ENCODE measurements at places on chromosomes 16 and 17. TPM values are rescaled to one million over a fixed set of nuclear protein-coding genes. Genes with fewer than 3 reads are reported as not detected.
A peak's percentile ranks its signal among the peaks of the same experiment; 100 is the strongest.

GRCh38 chr16:88430524-88431446 is 22.3 kb upstream of the ZFPM1 start:
- DNase-seq = no peak

- DNase-seq = no peak
Observed at GRCh38 chr16:12811441-12812383, 8.0 kb upstream of the CPPED1 start.

- DNase-seq = no peak
Observed at GRCh38 chr16:50066482-50067289, 916 bp downstream of the HEATR3 start.

GRCh38 chr16:88785106-88785924 is at the start of gene PIEZO1:
TSS of gene PIEZO1 (minus strand) at chr16:88785220. CDS start at chr16:88784964, 256 bp downstream.
- peak; percentile 76 for DNase-seq

- no peak for DNase-seq
Observed at GRCh38 chr17:54967621-54968261, 713 bp downstream of the COX11 start.

DNA sequence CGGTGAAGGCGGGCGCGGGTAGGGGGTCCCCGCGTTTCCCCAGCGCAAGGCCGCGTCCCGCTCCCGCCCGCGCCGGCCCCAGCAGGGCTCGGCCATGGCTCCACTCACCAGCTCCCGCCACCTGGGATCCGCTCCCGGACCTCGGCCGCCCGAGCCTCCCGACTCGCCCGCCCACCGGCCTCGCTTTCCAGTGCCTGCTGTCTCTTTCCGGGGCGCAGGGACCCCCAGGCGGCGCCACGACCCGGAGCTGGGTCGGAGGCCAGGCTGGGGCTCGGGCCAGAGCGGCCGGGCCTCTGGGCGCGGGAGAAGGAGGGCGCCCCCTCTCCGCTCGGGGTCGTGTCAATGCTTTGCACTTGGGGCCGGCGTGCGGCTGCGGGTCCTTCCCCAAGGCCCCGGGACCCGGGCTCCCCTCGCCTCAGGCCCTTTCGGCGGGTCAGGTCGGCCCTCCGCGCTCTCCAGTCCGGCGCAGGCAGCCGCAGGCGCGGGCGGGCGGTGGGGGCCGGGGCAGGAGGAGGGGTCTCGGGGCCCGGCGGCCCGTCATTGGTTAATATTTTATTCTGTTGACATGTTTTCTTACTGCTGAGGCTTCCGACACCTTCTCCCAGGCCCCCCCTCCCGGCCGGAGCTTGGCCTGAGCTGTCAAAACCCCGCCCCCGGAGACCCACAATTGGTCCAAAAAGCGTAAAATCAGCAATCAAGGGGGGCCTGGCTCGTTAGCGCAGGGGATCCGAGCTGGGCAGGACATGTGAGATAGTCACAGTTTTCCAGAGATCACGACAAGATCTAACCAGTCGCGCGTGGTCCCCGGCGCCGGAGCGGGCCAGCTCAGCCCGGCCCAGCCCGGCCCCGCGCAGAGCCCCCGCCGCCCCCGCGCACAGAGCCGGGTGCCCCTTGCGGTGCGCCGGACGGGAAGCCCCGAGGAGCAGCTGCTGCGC is at the start of gene TBX2:
TSS of gene TBX2 (plus strand) at position 713 of the 935 bp plus-strand sequence. CDS start 334 bp downstream, outside the sequence.
- peak; percentile 72 for DNase-seq

- DNase-seq = no peak
Observed at GRCh38 chr16:2392025-2392424, 37.2 kb upstream of the CCNF start.

DNA sequence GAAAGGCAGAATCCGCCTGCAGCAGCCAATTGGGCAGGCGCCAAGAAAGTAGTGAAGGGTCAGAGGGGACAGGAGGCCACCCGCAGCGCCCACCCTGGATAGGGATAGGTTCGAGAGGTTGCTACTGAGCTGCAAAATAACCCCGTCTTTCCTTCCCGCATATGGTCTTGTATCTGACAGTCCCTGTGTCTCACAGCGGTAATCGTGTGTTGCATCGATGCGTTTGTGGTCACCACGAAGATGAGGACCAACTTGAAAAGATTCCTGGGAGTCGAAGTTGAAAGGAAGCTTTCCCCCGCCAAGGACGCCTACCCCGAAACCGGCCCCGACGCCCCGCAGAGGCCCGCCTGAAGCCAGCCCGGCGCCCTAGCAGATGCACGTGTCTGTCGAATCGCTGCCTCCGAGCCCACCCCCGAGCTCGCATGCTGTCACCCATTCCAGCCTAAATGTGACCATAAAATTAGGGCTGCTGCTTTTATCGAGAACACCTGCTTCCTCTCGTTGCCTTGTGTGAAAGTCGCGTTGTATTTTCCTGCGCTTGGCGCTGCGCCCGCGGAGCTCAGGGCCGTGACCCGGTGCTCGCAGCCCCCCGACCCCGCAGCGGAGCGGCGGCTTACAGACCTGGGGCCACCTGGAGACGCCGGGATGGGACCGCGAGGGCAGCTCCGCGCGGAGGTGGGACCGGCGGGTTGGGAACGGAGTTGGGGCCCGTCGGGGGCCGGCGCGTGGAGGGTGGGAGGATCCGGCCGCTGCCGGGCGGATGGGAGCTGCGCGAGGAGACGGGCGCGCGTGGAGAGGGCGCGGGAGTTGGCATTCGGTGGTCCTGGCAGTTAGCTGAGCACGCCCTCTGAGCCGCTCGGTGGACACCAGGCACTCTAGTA is at the start of gene CMTM2:
TSS of gene CMTM2 (plus strand) at position 813 of the 881 bp plus-strand sequence. CDS start 145 bp downstream, outside the sequence.
- DNase-seq = no peak

DNA sequence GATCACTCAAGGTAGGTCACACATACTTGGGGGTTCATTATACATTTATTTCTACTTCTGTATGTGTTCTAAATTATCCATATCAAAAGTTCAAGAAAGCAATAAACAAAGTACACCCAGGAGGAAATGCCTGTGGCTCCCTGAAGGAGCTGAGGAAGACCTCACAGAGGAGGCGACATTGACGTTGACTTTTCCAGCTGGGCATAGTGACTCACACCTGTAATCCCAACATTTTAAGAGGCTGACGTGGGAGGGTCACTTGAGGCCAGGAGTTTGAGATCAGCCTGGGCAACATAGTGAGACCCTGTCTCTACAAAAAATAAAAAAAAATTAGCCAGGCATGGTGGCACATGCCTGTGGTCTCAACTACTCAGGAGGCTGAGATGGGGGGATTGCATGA is 16.3 kb downstream of the ITGAD start:
- DNase-seq = no peak

DNA sequence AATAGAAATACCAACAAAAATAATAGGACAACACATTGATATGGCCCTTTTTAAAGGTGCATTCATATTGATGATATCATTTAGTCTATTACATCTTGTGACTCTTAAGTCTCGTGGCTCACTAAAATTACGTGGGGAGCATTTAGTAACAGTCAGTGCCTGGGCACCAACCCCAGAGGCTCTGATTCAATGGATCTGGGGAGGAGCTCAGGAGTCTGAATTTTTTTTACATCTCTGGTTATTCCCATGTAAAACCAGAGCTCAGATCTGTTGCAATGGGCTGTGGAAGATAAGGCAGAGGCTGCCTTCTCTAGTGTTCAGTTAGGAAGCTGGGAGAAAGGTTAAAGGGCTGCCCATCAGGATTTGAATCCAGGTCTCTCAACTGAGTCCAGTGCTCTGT is 549.9 kb upstream of the CDH5 start:
- no peak for DNase-seq

CTRL gene
- total RNA-seq = 0.73 TPM

NACA2 gene
- not detected for total RNA-seq

CLEC19A gene
- total RNA-seq = not detected

ACSM3 gene
- total RNA-seq = 70.8 TPM

KRT33A gene
- total RNA-seq = not detected

Measured in left lobe of liver (tissue), 2 donors.